ENCODE measurements at places on chromosomes 12 and 14. TPM values are rescaled to one million over a fixed set of nuclear protein-coding genes. Genes with fewer than 3 reads are reported as not detected.

ERG28 gene
- 10.2 TPM for polyA plus RNA-seq

EVL gene
- polyA plus RNA-seq, result 23.8 TPM

KRT74 gene
- not detected for polyA plus RNA-seq

GLIPR1L2 gene
- 1.2 TPM for polyA plus RNA-seq

AKAP3 gene
- 1.9 TPM for polyA plus RNA-seq

RGS6 gene
- 6.2 TPM for polyA plus RNA-seq

Measured in heart left ventricle (tissue), 16 donors.